Airway epithelial cell (primary cell): ENCODE measurements at places on chromosomes 7 and 10. TPM values are rescaled to one million over a fixed set of nuclear protein-coding genes. Genes with fewer than 3 reads are reported as not detected.

Gene CPA4
- 30.4 and 31.7 TPM in 2 replicates for total RNA-seq

Gene CALY
- total RNA-seq: not detected in 2 replicates

Gene IFIT1B
- not detected in 2 replicates for total RNA-seq

Gene PSD
- total RNA-seq: 0.09 and 0.63 TPM in 2 replicates

Gene KIAA1549
- 1.0 and 1.7 TPM in 2 replicates for total RNA-seq

Gene CYP2E1
- total RNA-seq: not detected in 2 replicates

Gene HKDC1
- total RNA-seq: 0.23 and 0.49 TPM in 2 replicates

Gene CALCR
- not detected in 2 replicates for total RNA-seq
